ENCODE measurements at places on chromosomes 11 and 22. TPM values are rescaled to one million over a fixed set of nuclear protein-coding genes. Genes with fewer than 3 reads are reported as not detected.

- DNase-seq = no peak
Observed at GRCh38 chr22:33756508-33756949, 163.7 kb downstream of the LARGE1 start.

DNA sequence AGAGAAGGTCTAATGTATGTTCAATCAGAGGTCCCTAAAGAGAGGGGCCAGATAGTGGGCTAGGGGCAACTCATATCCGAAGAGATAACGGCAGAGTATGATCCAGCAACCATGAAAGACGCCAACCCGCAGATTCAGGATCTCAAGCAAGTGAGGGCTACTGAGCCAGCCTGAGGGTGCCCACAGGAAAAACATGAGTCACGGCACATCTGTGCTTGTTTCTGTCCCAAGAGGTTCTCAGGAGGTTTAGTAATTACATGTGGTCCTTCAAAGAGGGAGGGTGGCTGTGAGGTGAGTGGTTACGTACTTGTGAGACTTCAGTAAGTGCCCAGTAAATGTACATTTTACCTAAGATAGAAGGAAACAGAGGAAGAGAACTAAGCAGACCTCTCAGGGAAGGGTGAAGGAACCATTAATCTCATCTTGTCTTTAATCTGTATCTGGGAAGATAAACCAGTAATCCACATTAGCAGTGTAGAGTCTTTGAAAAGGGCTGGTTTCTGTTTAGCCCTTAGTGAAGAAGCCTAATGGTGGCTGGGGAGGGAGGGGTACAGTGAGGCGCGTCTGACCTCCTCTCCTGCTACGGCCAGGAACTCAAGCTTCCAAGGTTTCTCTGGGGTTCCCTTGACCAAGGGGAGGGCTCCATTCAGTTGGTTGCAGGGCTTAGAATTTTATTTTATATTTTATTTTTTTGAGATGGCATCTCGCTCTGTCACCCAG, 10.2 kb downstream of the SIRT3 start:
- DNase-seq = no peak

GRCh38 chr11:33770236-33770635, 4.1 kb downstream of the FBXO3 start:
- DNase-seq = no peak

- no peak for DNase-seq
Observed at GRCh38 chr11:67352546-67353316, 615 bp downstream of the POLD4 start.

Gene C11orf42
- total RNA-seq = not detected

GRCh38 chr11:106585061-106585460, 433.2 kb downstream of the GUCY1A2 start:
- no peak for DNase-seq

DNA sequence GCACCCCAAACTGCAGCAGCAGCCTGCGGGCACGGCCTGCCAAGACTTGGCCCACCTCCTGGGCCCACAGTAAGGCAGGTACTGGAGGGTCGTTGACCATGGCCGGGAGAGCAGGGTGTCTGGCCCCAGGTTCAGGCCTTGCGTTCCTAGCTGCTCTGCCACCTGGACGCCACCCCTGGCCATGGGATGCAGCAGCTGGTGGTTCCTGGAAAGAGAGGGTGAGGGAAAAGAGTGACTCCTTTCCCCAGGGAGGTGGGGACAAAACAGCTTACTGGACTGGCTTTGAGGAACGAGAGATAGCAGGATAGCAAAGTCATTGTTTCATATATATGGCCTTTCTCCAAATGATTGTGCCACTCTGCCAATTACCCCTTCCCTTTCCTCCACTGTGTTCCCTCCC, 1.8 kb downstream of the BSCL2 start:
- DNase-seq = no peak
